ENCODE measurements at places on chromosomes 7 and 10.

DNA sequence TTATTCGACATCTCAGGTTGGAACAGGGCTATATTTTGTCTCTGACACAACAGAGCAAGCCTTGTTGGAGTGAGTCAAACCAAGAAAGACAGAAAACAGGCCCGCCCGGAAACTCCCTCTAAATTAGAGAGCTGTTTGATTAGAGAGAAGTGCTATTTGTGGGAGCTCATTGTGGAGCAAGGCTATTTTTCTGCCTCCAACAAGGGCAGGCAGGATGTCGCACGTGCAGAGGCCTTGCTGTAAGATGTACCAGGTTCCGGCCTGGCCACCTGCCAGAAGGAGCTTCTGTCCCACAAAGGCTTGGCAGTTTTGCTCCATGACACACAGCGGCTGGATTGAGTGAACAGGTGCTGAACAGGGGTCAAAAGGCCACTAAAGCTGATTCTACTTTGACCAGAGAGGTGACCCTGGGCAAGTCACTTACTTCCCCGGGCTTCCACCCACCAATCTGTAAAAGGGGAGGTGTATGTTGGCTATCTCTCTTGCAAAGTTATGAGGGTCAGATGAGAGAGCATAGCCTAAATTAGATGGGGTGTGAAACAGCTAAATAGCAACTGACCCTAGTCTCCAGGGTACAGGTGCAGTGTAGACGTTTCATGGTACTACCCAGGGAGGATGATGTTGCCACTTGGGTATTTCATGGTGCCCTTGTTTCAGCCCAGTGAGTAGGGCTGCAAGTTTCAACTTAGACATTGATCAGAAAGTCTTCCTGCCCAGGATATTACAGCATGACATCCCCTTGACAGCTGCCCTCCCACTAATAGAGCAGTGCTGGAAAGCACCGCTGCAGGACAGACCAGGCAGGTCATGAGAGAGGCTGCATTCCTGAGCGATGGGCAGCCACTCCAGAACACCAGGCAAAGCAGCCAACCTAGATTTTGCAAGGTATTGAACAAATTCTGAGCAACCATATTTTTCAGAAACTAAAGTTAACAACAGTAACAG lies 62.0 kb downstream of the VSTM4 start:
- DNase-seq, result no peak

DNA sequence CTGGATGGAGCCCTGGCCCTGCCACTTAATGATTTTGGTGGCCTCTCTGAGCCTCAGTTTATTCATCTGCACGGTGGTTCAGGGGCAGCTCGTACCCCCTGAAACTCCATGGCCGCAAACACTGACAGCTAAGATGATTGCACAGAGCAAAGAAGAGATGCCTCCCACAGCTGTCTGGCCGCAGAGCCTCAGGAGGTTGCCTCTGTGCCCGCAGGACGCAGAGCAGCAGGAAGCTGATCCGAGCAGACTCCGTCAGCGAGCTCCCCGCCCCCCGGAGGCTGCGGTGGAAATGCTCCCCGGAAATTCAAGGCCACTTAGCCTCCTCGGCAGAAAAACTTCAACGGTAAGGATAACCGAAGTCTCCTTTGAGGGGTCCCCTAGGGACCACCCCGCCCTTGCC lies 30.2 kb upstream of the C10orf53 start:
- peak; percentile 7 for DNase-seq

DNA sequence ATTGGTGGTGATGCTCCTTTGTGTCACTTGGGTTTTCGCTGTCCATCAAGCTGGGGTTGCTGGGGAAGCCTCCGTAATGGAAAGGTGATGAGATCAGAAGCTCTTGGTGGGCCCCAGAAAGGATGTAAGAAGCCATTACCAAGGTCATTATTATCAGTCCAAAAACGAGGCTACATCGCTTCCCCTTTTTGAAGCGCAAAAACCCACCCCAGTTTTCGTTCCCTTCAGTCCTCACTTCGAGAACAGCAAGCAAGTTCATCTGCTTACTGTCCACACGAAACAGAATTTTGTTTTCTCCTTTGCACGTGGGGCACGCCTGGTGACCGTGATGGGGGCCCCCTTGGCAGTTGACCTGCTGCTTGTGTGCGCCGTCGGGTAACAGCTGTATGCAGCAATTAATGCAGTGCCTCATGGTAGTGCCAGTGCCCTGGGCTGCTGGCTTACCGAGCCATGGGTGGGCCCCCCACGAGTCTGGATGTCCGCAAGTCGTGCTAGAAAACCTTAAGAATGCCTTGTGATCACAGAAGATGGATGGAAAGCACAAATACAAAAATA lies 47.5 kb downstream of the CHST15 start:
- no peak for DNase-seq

DNA sequence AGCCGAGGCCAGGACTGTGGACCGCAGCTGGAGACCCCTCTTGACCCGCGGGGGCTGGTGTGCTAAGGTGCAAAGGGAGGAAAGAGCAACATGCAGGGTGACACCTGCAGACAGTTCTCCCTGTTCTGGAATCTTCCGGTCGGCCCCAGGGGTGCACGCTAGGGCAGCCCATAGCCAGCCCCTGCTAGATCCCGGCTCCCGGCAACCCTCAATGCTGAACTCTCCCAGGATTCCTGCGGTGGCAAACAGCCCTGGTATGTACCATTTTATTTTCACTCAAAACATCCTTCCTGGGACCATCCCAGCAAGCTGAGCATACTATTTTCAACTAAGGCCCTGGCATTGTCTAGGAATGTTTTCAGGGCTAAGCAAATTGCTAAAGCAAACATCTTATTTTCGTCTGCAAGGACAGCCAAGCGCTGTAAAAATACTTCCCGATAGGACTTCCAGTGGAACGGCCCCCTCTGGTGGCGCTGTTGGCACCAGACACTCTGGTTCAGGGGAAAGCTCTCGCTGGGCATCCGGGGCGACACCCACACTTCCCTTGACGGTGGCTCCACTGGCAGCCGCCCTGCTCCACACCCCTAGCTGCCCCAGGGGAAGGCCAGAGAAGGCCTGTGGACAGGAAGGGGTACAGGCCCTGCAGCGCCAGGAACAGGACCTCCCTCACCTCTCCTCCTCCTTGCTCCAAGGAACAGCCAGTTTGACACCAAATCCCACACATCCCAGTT lies 99.4 kb downstream of the CTBP2 start:
- DNase-seq, result peak; percentile 88

GRCh38 chr7:34091321-34091917 lies 186.1 kb downstream of the BMPER start:
- peak; percentile 22 for DNase-seq

DNA sequence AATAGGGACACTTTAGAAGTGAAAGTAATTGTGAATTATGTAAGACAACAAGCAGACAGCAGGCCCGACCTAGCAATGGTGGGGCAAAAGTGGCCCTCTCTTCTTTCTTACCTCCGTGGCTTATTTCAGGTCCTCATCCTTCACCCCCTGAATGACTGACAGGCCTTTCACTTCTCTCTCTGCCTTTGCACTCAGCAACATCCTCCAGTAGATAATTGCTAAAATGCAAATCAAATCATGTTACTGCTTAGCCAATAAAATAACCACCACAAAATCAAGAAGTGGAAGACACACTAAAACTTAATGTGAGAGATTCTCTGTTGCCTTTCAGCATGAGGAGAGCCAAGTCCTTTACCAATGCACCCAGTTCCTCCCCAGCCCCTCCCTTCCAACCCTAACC lies 274.6 kb upstream of the ZNF32 start:
- DNase-seq, result no peak

DNA sequence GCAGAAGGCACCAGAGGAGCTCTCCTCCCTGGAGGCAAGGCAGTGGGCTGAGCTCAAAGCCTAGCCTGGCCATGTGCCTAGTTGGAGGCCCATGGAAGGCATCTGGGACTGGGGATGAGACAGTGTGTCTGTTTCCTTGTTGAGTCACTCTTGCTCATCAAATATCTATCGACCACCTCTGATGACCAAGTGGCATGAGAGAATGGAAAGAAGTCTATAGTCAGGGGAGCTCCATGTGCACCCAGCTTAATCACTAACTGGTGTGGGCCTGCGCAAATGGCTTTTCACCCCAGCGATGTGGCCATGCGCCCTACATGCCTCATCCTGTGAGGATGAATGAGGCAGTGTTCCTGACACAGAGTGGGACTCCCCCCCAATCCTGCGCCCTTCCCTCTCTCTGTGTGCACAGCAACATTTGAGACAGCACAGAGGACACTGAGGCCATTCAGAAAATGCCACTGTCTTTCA lies 229.9 kb downstream of the RPS24 start:
- no peak for DNase-seq

- no peak for DNase-seq
Observed at GRCh38 chr7:81181066-81181465, 262.2 kb upstream of the SEMA3C start.

DNA sequence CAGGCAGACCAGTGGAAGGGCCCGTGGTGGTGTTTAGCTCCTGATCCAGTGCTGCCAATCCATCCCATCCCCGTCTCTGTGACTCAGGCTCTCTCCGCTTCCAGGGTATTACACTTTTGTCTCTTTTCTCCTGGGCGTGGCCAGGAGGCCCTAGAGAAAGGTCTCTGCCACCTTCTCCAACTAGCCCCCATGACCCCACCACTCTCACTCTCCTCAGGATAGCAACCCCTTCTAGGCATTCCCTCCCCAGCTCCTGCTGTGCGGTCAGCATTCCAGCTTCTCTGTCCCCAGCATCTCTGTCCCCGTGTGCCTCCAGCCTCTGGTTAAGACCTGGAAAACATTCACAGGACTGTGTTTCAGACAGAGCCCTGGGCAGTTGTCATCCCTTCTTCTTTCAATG lies 36.2 kb upstream of the R3HCC1L start:
- no peak for DNase-seq

All from suppressor macrophage (primary cell).